ENCODE measurements at places on chromosomes 6 and 20.

- no peak for DNase-seq
Observed at GRCh38 chr20:38776363-38776762, 28.1 kb downstream of the ACTR5 start.

- DNase-seq, result no peak
Observed at GRCh38 chr6:41272591-41273240, 13.8 kb downstream of the TREM1 start.

DNA sequence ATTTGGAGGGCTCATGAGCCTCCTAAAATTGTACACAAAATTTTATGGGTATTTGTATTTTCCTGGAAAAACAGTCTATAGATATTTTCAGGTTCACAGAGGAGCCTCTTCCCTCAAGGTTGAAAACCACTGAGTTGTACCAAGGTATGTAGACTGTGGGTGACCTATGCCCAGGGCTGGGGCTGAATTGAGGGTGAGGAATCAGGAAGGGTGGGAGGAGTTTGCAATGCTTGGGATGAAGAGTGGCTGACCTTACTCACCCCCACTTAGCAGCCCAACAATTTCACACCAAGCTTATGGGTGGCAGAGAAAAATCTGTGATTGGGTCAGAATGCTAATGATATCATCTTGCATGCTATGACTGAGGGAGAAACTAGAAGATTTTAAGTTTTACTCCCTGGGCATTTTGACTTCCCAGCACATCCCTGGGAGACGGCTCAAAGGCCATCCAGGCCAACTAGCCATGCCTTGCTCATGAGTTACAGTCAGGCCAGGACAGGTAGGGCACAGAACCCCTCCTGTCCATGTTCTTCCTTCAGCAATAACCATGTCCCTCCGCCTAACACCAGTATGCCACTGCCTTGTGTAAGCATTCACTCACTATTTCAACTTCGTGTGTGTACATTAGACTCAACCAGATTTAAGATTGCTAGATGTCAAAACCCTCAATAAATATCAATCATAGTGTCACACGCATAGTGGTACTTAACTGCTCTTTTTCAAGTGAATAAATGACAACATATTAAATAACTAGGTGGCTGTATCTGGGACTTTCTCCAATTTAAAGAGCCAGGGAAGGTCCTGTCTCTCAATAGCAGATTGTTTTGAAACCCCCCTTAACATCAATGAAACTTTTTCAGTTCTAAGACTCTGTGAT, 16.6 kb downstream of the ADTRP start:
- no peak for DNase-seq

GRCh38 chr6:145427232-145427631, 308.1 kb downstream of the EPM2A start:
- no peak for DNase-seq

DNA sequence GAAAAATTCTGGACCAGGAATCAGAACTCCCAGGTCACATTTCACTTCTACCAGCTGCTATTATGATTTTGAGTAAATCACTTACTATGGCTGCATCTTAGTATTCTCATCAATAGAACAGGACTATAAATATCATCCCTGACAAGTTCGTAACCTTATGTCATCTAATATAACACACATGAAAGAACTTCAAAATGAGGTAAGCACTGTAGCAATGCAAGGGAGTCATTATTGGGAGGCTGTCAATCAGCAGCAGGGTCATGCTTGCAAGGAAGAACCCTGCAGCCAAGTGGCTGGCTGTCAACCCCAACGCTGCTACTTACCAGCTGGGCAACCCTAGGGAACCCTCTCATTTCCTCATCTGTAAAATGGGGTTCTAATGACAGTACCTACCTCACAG, 123.3 kb upstream of the B3GAT2 start:
- DNase-seq, result no peak

GRCh38 chr20:61849376-61849775, 216.3 kb downstream of the TAF4 start:
- no peak for DNase-seq

DNA sequence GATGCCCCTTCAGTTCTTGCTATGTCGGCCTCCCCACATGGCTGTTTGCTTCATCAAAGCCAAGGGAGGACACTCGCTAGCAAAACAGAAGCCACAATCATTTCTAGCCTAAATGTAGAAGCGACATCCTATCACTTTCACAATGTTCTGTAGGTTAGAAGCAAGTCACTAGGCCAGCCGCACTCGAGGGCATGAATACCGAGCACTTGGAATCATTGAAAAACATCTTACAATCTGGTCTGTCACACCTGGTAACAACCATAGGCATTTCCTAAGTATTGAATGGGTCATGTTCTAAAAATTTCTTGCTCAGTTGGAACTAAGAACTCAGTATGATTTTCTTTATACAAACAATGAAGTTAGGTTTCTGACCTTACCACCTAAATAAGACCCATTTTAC, 192.3 kb downstream of the AIG1 start:
- DNase-seq, result no peak

DNA sequence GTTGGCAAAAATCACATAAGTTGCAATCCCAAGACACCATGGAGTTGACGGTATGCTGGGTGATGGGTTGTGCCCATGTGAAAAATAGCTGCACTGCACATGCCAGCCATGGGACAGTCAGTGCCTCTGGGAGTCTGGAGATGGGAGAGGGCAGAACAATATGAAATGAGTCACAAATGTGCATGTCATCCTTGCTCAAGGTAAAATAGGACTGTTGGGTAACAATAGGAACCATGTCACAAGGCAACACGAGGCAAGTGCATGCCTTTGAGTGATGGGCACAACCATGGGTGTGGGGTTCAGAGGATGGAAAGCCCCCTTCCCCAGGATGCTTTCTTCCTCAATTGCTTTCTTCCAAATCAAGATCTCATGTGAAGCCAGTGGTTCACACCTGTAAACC, 70.5 kb upstream of the PIM1 start:
- DNase-seq, result no peak

DNA sequence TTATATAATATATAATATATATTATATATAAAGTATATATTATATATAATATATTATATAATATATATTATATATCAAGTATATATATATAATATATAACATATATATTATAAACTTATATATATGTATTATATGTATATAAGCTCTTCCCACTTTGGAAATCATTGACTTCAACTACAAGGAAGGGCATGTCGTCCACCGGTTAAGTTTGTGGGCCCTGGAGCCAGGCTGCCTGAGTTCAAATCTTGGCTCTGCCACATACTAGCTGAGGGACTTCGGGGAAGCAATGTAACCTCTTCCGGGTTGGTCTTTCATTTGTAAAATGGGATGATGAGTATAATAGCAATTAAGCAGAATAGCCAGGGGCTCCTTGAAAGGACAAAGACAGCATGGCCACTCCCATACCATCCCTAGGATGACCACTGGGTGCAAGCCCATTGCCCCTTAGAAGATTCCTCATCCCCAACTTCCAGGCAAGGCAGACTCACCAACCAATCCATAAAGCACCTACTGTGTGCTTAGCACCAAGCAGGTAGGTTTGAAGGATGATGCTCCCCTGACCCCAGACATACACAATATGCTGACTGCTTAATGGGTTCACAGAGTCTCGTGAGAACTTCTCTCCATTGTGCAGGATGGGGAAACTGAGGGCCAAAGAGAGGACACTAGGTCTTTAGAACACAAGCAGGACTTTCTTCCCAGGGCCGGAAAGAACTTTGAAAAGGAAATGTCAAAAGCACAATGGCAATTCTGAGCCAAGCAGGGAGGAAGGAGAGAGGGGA, 163.2 kb downstream of the MRPL14 start:
- no peak for DNase-seq

DNA sequence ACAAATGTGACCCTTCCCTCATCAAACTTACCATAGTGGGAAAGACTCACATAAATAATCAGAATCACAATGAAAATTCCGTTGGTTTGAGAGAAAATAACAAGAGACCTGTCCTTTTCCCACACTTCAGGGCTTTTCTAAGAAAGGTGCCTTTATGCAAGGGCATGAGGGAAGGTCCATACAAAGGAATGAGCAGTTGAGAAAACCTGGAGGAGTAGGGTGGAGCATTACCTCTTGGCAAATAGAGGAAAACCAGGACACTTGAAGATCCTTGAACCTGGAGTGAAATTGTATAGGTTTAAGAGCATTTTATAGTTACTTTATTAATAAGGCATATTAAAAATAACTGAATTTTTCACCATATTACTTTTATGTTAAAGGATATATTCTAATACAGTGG, 54.3 kb downstream of the UBR2 start:
- no peak for DNase-seq

DNA sequence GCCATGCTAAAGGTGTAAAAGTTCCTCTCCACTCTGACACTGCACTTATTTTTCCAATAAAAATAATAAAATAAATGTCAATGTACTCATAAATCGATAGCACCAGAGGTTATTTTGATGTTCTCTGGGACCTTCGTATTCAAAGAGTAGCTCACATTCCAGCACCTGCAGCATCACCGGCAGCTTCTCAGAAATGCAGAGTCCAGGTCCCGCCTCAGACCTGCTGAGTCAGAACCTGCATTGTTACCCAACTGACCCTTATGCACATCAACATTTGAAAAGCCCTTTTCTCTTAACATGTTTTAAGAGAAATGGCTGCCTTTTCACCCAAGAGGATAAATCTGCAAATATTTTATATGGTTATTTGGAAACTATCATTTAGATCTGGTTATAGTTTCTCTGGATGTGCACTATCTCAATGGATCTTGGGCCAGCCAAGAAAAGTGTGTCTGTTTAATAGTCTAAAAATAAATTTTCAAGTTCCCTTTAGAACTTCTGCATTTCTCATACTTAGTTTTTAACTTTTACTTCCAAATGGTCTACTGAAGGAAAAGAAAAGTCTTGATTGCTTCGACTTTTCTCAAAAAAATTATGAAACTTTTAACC, 216.2 kb upstream of the PRDM1 start:
- DNase-seq, result no peak

- DNase-seq, result no peak
Observed at GRCh38 chr6:157226761-157227160, 96.6 kb downstream of the TMEM242 start.

GRCh38 chr6:123838505-123839234, 35.0 kb downstream of the NKAIN2 start:
- no peak for DNase-seq

DNA sequence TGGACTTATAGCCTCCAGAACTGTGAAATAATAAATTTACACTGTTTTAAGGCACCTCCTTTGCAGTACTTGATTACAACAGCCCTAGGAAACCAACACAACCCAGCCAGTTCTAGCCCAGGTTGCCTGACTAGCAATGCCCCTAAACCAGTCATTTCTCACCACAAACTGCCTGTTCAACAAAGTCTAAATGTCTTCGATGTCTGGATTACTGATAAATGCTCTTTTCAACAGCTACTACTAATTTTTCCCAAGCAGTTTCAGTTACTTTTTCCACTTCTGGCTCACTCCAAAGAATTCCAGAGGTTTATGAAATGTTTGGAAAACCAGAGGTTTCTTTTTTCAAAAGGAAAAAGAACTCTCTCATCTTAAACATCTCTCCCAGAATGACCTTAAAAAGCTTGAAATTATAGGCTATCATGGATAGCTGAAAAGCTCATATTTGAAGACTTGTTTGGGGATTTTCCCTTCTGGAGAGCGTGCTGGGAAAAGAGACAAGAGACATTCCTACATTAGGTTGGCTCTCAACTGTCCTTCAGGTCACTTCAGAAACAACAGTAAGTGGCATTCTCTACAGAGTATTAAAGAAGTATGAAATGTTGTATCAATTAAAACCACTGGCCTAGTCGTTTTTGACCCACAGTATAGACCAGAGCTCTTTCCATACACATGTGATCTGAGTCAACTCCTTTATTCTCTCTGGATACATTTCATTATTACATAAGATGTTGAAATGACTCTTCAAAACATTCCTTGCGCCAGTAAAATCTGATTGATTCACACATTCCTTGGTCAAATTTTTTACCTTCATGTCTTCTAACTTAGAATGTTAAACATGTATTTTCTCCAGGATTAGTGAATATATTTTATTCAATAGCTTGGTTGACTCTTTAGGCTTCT, 265.9 kb downstream of the COL12A1 start:
- no peak for DNase-seq

DNA sequence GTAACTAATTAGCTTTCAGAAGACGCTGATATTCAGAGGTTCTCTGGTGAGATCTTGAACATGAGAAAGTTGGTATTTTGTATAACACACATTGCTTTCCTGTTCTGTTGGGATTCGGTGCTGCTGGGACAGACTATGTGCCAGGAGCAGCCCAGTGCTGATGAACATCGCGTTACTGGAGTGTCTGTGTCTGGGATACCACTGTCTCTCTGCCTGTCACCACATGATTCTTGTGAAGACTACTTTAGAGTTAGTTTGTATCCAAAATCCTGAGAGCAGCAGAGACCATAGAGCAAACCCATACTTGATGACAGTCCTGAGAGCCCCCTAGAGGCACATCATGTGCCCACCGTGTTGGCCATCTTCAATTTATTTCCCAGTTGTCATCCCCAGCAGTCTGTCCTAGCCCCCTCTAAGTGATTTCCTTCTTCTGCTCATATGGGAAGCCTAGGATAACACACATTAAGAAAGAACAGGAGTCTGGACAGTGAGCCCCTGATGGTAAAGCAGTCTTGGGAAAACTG, 41.8 kb upstream of the TINAG start:
- DNase-seq, result no peak

GRCh38 chr6:1372690-1373089, 16.7 kb upstream of the FOXF2 start:
- DNase-seq, result no peak

DNA sequence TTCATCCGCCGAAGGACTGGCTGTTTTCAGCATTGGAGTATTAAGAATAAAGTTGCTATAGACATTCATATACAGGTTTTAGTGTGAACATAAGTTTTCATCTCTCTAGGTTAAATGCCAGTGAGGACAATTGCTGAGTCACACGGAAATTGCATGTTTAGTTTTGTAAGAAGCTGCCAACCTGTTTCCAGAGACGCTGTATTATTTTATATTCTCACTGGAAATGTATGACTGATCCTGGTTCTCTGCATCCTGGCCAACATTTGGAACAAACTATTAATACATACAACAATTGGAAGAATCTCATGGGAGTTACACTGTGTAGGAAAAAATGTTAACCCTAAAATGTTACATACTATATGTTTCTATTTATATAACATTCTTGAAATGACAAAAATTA, 16.7 kb upstream of the TGM6 start:
- DNase-seq, result no peak

Data from GM18507 (cell line).